ENCODE measurements at places on chromosomes 1 and 21.

DNA sequence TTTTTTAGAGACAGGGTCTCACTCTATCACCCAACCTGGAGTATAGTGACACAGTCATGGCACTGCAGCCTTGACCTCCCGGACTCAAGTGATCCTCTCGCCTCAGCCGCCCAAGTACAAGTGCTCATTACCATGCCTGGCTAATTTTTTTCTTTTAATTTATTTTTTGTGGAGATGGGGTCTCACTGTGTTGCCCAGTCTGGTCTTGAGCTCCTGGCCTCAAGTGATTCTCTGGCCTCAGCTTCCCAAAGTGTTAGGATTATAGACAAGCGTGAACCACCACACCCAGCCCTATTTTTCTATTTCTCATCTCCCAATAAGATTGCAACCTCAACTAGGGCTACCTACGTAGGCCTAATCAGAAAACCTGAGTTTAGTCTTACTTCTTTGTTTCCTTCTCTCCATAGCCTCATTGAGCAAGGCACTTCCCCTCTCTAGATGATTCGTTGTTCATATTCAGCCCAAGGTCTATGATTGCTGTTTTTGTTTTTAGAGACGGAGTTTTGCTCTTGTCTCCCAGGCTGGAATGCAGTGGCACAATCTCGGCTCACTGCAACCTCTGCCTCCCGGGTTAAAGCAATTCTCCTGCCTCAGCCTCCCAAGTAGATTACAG lies 1.1 kb upstream of the KPNA6 start:
- DNase-seq = no peak

- DNase-seq = no peak
Observed at GRCh38 chr1:175034775-175035174, 11.6 kb upstream of the MRPS14 start.

DNA sequence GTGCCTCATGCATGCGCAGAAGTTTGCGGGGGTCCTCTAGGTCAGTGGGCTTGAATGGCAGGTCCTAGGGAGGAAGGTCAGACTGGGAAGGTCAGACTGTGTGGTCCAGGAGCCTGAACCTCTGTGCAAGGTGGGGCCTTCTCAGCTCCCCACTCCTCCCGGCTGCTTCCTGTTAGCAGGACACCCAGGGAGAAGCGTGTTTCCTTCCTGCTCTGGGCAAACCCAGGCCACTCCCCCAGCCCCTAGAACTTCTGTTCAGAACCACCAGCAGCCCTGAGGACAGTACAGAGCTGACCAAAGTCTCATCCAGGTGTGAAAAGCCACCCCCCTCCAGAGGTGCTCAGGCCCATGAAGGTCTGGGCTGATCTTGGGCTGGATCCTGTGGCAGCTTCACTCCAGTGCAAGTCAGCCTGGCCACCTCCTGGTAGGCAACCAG lies 29.9 kb downstream of the NAV1 start:
- no peak for DNase-seq

GRCh38 chr1:6695868-6696267 lies 5.7 kb downstream of the DNAJC11 start:
- no peak for DNase-seq

DNA sequence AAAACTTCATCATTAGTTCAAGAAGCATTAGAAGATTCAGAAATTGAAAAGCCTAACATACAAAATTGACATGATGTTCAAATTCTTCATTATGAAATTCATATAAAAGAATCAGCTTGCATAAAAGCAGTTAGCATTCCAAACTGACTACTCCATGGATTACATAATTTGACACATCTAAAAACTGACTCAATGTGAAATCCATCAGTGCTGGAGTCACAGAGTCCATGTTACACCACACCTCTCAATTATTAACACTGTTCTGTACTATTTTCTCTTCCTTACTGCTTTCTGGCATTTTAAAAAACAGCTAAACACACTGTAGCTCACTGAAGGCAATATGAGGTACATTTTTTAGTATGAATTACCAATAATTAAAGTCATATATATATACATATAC lies 28.0 kb downstream of the ARHGAP29 start:
- DNase-seq = no peak

DNA sequence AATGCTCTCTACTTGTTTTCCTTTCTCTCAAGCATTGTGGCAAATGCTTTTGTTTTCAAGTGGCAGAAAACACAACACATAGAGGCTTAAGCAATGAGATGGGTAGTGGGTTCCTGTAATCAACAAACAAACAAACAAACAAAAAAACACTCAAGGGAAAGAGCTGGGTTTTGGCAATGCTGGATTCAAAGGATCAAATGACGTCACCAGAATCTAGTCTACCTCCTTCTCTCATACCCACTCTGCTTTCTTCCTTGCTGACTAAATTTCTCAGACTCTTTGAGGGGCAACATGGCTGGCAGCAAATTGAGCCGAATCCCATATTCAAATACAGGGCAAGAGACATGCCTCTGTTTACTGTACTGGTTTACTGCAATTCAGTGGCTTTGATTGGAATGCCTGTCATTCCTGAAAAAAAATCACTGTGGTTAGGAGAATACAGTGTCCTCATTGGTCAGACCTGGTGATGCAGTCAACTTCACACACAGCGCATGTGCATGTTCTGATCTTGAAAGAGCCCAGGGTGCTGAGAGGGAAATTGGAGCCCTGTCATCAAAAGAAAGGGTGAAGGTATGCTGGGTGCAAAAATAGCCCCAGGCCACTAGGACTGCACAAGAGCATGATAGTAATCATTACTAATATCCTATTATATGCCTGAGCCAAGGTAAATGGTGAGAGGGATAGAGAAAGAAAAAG lies 356.2 kb downstream of the KCTD3 start:
- no peak for DNase-seq

DNA sequence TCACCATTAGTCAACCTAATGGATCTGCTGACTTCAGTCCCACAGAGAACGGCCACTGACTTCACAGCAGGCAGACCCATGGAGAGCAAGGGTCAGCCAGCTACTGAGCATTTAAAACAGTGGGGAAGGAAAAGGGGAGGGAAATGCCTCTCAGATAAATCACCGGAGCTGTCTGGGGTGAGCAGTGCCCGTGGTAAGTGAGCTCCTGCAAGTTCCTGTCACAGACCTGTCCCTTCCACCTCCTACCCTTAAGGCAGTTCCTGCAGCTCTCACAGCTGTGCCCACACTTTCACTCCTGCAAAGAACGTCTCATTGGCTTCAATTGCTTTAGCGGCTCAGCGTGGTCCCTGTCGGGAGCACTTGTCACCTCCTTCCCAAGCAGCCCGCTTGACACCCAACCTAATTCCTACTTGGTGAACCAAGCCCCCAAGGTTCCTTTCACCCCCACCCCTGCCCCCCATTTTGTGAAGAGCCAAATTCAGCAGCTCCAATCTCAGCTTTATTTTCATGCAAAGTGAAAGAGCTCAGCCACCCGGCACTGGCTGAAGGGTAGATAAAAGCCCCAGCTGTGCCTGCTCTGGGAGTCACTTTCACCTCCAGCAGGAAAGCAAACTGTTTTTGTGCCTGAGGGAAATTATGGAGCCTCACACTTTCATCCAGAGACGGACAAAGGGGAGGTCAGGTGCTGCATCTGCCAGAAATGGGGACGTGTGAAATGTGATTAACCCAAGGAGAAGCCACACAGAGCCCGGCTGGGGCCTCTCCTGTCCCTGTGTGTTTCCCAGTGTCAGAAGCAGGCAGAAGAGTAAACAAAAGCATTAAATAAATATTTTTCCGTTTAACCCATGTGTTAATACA lies 306.2 kb downstream of the TTLL7 start:
- no peak for DNase-seq

GRCh38 chr1:86650065-86650464 lies 54.3 kb upstream of the SH3GLB1 start:
- no peak for DNase-seq

DNA sequence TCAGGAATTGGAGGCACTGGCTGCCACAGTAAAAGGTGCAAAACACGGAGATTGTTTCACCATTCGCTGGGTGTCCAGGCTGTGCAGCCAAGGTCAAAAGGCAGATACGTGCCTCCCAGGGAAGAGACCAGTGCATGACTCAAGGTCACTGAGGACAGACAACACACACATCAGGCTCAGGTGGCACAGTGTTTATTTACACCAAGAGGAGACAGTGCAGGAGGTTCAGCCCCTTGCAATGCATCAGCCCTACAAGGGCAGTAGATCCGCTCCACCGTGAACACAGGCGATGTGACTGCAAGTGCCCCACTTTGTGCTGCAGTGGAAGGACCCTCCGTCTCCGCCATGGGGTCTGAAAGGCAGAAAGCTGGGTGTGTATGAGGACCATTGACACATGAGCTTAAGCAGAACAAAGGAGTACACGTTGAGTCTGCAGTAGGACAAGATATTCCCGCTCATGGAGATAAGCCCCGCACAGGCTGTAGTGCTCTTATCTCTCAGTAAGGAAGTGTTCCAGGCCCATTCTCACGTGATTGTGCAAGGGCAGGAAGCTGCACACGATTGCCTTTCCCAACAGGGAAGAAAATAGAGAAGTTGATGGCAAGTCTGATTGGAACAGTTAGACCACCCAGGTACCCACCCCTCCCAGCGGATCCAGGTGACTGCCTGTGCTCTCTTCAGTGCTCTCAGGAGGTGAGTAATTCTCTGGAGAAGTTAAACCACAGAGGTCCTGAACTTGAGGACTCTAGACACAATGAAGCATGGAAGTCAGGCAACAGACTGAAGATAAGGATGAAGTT lies 37.5 kb upstream of the QSOX1 start:
- DNase-seq = no peak

DNA sequence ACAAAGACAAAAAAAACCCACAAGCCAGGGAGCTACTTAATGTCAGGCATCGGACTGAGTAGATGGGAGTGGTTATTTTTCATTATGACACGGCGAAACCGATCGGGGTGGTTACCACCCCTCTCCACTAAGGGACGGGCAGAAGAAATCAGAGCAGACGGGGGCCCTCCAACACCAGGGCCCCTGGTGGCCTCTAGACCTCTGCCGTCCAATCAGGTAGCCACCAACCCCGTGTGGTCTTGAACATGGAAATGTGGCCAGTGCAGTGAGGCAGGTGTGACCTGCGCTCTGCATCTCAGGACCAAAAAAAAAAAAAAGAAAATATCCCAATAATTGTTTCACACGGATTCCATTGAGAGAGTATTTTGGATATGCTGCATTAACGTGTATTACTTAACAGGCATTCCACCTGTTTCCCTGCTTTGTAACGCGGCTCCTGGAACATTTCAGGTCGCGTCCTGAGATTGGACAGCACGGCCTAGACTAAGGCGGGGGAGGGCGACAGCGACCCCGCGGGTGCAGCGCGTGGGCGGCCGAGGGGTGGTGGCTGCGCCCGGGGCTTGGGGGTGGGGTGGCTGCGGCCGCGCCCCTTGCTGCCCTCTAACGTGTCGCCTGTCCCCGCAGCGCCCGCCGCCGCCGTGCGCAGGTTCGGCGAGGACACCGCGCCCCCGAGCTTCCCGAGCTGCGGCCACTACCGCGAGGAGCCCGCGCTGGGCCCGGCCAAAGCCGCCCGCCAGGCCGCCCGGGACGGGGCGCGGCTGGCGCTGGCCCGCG lies 48.3 kb downstream of the SIM2 start:
- DNase-seq = no peak

DNA sequence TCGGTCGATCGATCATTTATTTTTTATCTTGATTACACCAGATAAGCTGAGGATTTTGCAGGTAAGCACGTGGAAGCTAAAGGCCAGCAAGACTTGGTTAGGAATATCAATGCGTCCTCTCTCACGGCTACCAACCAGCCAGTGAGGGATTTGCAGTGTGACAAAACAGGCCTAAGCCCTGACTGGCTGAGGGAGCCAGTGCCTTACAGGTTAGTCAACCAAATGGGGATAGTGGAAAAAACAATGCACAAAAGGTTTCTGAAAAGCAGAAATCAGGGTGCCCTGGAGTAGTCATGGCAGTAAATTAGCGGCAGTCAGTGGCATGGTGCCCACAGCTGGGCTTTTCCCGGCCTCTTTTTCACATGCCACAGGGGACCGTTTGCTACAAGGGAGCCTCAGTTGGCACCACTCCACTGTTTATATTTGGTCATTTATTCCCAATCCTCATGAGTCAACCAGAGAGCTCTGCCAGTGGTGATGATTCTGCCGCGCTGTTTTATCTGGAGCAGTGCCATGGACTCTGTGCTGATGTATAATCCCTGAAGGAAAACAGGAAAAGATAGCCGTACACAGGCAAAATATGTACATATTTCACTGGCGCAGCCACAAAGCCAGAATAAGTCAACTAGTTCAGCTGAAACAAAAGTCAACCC lies 167.6 kb downstream of the RHOU start:
- peak; percentile 83 for DNase-seq

DNA sequence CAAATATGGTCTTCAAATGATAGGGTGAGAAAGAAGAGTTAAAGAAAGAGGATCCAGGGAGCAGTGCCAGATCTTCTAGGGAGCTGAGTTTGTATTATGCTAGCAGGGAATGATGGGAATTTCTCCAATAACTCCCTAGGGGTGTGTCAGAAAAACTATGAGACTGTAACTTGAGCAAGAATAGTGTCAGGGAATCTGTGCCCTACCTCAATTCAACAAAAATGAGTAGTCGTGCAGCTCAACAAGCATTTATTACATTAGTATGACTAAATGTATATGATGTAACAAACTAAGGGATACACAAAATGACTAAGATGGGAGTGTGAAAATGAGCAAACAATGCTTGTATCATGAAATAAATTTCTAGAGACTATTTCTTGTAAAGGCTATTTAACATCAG lies 24.2 kb downstream of the SPAG17 start:
- no peak for DNase-seq

- DNase-seq = no peak
Observed at GRCh38 chr1:114458237-114458777, 52.7 kb downstream of the TRIM33 start.

- DNase-seq = no peak
Observed at GRCh38 chr1:198655459-198656121, 16.8 kb downstream of the PTPRC start.

DNA sequence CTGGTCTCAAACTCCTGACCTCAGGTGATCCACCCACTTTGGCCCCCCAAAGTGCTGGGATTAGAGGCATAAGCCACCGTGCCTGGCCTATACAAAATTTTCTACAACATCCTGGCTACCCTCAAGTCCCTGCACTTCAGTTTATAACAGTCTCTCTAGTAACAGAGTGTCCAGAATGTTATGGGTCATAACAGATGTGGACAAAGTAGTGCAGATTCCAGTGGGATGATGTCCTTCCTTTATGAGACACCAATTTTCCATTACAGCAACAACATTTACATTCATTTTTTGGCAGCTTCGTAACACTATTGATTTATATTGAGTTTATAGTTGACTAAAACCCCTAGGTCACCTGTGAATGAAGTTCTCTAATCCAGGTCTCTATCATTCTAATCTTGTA lies 429.4 kb upstream of the PTBP2 start:
- DNase-seq = no peak

DNA sequence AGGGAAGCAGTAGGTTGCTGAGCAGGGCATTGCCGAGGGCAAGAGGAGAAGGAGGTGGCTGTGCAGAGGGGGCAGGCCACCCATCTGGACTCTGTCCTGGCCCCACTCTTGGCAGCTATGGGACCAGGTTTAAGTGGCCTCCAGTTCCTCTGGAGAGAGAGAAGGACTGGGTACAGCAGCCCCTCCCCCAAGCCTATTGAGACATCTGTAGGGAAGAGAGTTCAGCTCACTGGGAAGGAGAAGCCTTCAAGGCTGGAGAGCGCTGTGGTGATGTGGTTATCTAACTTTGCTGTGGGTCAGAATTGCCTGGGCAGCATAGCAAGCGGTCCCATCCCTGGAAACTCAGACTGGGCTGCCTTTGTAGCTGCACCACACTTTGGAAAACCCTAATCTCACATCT lies 93.9 kb downstream of the KCNJ15 start:
- no peak for DNase-seq

GRCh38 chr21:40130476-40130875 lies 263.2 kb downstream of the PCP4 start:
- no peak for DNase-seq
